ENCODE measurements at places on chromosomes 13 and 19.
A peak's percentile ranks its signal among the peaks of the same experiment; 100 is the strongest.

GRCh38 chr19:42175952-42176648, 41.4 kb downstream of the DEDD2 start:
- no peak for DNase-seq

DNA sequence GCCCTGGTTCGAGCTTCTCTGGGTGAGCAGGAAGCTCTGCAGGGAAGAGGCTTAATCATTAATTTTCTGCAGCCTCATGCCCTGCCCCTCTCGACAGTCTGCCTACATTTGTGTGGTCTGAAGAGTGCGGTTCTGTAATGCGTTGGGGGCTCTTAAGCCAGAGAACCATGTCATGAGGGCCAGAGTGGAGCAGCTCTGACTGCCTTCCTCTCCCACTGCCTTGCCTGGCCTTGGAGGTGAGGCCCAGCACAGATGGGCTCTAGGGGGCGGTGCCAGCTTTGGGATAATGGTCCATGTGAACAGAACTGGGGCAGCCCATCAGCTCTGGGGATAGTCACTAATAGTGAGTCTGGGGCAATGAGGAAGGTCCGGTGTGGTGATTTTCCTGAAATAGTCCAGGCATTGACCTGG, 5.7 kb downstream of the FGF9 start:
- DNase-seq: no peak

DNA sequence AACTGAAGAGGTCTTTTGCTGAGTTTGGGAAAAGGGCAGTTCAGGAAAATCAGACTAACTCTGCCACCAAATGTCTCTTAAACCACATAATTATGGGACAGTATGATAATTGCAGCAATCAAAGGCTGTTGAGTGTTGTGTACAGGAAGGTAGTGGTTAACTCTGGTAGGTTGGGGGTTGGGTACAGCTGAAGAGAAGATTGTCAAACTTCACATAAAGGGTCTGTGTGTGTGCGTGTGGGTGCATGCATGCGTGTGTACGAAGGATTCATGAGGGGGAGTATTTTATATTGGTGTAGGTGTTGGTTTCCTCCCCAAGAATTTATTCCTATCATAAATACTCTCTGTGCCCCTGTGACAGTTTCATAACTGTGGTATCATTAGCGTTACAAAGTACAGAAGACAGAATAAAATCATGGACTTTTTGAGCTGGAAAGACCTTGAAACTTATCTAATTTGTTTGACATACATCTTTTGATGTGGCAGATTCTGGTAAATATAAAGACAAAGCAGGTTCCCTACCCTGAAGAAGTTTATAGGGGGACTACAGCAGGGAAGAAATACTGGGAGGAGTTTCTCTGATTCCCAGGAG, 94.1 kb downstream of the PCCA start:
- no peak for DNase-seq

DNA sequence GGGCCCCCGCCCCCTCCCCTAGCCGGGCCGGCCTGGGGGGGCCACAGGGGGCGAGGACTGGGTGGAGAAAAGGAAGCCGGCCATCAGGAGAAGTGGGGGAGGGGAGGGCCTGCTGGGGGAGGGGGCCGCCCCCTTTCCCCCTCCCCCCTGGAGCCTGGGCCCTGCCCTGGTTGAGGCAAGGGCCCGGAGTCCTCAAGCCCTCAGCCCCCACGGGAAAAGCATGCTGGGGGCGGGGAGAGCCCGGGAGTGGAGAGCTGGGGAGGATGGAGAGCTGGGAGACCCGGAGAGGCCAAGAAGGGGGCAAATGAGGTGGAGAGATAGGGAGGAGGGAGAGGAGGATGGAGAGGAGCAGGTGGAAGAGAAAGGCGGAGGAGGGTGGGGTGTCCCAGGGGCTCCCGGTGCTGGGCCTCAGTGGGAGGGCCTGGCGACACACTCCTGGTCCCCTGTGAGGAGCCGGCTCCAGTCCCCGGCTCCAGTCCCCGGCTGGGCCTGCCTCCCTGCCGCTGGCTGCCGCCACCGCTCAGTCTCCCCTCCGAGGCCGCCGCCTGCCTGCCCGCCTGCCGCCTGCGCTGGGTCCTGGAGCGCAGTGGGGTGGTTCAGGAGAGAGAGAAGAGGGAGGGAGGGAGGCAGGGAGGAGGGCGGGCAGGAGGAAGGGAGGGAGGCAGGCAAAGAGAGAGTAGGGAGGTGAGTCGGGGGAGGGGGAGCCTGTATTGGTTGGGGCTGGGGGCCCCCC, at the start of gene GRIK5:
Gene GRIK5 (minus strand): TSS at position 588 of the 733 bp plus-strand sequence. CDS start 4,436 bp downstream, outside the sequence.
- no peak for DNase-seq

- DNase-seq: no peak
Observed at GRCh38 chr19:14943601-14944000, 2.3 kb downstream of the OR7C2 start.

DNA sequence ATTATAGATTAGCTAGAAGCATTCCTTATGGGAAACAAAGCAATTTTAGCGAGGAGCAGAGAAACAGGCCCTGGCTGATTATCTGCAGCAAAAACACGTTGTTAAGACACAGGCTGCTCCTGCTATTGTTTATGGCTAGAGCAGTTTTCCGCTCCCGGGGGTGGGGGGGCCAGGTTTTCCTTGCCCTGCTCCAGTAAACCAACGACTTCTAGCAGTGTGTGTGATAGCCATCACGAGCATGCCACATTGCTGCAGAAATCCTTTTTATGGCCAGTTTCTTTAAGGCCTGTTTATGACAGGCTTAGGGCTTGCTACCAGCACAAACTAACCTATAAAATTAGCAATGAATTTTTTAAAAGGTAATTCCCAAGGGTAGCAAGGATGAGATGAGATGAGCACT, 18.4 kb upstream of the IL17D start:
- DNase-seq: no peak

DNA sequence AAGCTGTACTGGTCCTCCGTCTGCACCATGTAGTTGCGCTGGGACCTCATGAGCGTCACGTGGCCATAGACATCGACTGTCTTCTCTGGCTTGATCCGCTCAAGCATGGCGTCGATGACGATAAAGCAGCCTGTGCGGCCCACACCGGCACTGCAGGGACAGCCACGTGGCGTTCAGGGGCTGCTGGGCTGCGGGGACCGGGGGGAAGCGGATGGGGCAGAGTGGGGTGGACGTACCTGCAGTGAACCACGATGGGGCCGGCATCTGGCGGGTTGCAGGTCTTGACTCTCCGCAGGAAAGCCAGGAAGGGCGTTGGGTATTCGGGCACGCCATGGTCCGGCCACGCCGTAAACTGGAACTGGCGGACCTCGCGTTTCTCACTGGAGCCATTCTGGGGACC, 128.5 kb downstream of the PTPRS start:
- DNase-seq: no peak

GRCh38 chr13:74929436-74929835, 552.5 kb downstream of the TBC1D4 start:
- no peak for DNase-seq

- DNase-seq: peak; percentile 35
Observed at GRCh38 chr19:3897936-3898335, 17.5 kb downstream of the ATCAY start.

GRCh38 chr13:39786091-39786490, 130.6 kb downstream of the COG6 start:
- no peak for DNase-seq

Data from T-helper 2 cell (primary cell).